C1 segment of cervical spinal cord (tissue), 14 donors: ENCODE measurements at places on chromosomes 12 and 14.

GRCh38 chr12:26378711-26379110, 183.3 kb downstream of the SSPN start:
- no peak for DNase-seq

GRCh38 chr14:100547633-100548294, 39.5 kb downstream of the BEGAIN start:
- peak; percentile 35 for DNase-seq

DNA sequence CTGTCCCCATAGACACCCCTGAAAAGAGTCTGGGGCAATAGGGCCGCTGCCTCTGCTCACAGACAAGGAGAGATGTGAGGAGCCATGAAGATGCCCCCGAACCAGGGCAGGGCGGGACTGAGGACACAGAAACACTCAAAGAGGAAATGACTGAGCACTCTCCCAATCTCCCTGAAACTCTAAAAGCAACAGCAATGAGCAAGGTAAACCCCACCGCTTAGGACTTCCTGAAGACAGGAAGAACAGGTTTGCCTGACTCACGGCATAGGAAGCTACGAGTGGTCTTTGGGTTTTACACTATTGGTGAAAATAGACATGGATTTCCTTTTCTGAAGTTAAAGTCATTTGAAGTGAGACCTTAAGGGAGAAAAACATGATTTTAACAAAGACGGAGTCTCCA, 32.5 kb downstream of the STX2 start:
- no peak for DNase-seq

DNA sequence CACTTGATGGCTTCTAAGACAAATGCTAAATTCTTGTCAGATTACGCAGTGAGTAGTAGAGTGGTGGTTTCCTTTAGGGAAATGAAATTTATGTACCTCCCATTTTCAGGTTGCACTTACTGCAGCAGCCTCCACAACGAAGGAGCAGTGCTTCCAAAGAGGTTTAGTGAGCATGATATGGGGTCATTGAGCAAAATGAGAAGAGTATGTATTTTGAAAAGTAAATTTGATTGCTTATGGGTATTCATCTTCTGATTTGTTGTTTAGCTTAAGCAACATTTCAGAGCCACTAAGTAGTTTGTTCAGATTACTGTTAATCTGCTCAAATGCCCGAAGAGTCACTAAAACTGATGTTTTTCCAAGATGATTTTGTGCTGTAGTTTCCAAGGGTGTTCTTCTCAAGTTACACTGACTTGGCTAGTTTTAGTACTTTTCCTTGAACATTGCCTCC, 493.6 kb downstream of the PCNX1 start:
- DNase-seq, result no peak

GRCh38 chr14:99535448-99535847, 54.2 kb downstream of the CCNK start:
- no peak for DNase-seq
